ENCODE measurements at places on chromosomes 16 and 17.

DNA sequence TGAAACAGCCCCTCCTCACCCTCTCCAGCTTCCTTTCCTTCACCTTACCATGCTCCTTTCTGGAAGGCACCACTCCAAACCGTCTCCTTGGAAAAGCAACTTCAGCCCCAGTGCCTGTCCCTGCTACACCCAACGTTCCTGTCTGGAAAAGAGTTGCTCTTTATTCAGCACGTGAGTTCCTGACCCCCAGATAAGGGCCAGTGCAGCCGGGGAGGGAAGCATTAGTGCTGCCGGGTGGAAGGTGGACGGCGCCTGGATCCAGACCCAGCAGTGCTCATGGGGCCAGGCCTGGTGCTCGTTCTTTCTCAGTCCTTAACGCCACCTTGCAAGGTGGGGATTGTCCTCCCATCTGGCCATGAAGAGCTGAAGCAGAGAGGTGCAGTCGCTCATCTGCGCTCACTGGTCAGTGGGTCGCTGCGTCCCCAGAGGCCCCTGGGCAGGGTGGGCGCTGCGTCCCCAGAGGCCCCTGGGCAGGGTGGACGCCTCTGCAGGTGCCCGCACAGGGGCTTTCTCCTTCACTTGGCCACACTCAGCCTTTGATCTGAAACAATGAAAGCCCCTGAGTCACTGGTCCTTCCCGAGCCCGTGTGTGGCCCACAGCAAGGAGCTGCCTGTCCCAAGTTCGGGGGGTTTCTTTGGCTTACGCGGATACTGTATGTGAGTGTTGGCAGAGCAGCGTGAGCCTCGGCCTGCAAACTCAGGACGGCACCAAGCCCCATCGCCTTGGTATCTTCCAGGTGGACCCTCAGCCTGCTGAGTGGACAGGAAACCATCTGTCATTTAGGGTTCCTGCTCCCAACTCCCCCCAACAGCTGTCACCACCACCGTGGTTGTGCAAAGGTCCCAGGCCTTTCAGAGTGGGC, 117.1 kb downstream of the SEC14L1 start:
- DNase-seq = no peak

DNA sequence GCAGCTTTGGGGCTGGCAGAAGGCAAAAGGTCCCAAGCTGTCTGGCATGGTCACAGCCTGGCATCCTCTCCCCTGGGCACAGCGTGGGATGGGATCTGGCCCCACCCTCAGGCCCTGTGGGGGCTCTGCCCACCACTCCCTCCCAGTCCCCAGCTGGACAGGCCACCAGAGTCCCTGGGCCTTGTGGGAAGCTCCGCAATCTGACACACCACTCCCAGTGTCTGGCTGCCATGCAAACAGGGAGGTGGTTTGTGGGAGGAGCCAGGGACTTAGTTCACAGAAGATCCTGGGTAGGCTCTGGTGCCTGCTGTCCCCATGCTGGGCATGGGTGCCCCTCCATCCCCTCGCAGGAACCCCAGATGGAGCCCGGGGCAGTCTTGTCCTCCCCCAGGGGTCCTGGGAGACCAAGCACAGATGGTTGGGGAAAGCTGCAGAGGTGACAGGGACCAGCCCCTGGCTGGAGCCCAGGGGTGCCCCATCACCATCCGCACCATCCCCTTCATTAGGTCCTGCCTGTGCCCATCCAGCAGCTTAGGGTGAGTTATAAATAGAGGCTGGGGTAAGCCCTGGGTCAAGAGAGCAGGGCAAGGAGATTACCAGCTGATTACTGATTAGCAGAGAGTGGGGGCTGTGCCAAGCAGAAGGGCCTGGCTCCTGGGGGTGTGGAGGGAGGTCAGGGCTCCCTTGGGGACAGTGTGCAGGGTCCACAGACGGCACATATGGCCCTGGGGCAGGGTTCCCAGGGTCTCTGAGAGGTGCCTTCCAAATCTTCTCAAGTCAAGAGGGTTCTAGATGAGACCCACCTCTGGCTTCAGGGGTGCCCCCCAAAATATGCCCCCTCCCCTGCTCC, 6.2 kb downstream of the FSCN2 start:
- no peak for DNase-seq

GRCh38 chr17:7262935-7263800, 890 bp upstream of the CLDN7 start:
- DNase-seq = no peak

DNA sequence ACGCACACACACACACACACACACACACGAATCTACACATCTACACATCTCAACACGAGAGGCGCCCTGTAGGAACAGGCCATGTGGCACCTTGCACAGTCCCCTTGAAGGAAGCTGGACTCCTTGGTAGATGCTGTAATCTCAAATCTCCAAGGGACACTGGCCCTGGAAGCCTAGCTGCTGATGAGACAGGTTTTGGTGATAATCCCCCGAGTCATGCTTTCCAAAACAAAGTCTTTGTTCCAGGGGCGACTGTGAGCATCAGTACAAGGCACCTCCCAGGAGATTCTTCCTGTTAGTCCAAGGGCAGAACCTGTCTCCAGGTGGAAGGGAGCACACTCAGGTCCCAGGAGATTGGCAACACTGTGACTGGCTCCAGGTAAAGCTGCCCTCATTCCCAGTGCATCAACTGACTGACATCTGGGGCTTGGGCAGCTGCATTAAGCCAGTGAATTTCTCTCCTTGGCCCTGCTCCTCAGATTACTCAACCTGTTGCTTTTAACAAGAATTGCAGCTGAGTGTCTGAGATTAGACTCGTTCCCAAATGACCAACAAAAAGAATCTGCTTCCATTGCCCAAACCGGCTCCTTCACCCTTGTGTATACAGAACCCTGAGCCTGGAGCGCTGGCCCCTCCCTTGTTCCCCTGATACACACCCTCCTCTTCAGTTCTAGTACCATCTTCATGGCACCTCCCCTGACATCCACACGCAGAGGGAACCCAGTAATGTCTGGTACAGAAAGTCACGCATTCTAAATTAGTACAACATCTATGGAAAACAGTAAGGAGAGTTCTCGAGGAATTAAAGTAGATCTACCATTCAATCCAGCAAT, 13.9 kb upstream of the TNRC6C start:
- no peak for DNase-seq

DNA sequence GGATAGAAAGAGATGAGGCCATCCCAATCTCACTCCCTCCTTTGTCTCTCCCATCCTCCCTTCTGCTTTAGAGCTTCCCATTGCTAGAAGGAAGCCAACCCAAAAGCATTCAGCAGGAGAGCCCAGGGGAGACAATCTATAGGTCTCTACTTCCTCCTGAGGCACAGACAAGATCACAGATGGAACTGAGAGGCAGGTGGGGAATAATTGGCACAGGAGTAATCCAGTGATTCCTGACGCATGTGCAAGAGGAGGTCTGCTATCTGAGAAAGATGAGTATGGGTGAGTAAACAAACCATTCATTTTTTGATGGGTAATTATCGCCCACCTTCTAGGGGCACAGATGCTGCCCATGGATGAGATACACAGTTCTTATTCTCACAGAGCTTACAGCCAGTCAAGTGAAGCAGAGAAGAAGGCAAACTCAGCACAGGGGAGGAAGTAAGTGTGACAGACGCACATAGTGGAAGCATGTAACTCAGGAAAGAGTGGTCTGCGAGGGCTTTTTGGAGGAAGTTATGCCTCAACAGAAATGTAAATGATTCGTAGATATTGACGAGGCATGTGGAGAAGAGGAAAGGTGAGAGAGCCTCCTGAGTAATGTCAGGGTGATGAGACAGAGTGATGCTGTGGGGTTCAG, 88.9 kb upstream of the HLF start:
- no peak for DNase-seq

GRCh38 chr16:84930298-84931106, 80.8 kb downstream of the ZDHHC7 start:
- DNase-seq = no peak

- DNase-seq = no peak
These were observed 9.3 kb upstream of the USP7 start for GRCh38 chr16:8972843-8973586.

DNA sequence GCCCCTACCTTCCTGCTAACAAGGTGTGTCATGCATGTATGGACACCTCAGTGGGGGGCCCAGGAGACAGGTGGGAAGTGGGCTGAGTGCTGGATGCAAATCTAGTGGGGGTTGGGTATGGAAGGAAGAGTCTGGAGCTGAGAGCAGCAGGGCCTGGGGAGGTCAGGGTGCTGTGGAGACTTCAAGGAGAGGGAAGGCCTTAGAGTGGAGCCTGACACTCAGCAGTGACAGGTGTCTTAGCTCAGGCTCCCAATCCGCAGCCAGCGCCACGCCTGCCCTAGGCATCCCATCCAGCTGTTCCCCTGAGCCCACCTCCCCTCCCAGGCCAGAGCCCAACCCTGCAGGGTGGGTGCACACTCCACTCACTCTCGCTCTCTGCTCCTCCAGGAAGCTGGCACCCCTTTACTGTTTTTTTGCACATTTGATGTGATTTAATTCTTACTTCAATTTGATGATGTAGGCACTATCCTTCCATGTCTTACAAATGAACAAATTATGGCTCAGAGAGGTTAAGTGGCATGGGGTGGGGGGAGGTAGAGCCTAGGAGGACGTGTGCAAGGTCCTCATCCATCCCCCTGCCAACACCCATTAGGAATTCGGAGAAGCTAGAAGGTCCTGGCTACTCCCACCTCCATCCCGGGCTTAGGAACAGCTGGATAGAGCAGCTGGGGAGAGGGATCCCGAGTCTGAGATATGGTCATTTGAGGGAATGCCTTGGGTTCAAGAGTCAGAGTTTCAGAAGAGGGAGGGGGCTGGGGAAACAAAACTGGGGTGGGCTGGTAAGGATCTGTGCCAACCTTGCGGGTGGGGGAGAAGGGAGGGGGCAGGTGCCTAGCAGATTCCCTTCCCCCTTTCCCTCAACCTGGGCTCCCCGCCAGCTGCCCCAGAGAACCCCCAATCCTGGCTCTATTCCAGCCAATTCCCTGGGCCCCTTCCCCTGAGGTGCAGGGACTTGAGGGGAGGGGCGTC, 2.1 kb downstream of the FAM171A2 start:
- DNase-seq = no peak

GRCh38 chr17:10368561-10368960, 4.2 kb downstream of the MYH13 start:
- DNase-seq = no peak

- DNase-seq = no peak
These were observed 114.5 kb upstream of the MAF start for GRCh38 chr16:79715061-79715460.

GRCh38 chr17:75295201-75296158, 6.2 kb upstream of the SLC25A19 start:
- DNase-seq = no peak

DNA sequence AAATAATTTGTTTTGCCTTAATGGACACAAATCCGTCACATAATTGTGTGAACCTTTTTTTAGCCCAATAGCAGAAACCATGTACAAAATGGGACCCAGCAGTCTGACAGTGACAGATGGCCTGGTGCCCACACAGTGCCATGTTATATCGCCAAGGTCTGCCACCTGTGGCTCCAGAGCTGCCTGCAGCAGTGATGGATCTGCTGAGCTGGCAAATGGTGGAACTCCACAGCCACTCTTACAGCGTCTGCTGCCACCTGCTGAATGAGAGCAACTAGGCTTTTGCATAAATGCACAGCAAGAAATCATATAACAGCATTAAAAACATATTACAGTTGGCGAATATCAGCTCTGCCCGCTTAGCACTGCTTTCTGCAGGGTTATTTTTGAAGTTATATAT, 59.4 kb downstream of the NUP93 start:
- no peak for DNase-seq

- DNase-seq = no peak
These were observed 254.0 kb downstream of the SHISA9 start for GRCh38 chr16:13155377-13155776.

- no peak for DNase-seq
These were observed 40.7 kb downstream of the DNAJA2 start for GRCh38 chr16:46932802-46933201.

GRCh38 chr16:1526608-1527555, 6.6 kb upstream of the TMEM204 start:
- no peak for DNase-seq

GRCh38 chr16:66752379-66752778, 970 bp upstream of the DYNC1LI2 start:
- no peak for DNase-seq

DNA sequence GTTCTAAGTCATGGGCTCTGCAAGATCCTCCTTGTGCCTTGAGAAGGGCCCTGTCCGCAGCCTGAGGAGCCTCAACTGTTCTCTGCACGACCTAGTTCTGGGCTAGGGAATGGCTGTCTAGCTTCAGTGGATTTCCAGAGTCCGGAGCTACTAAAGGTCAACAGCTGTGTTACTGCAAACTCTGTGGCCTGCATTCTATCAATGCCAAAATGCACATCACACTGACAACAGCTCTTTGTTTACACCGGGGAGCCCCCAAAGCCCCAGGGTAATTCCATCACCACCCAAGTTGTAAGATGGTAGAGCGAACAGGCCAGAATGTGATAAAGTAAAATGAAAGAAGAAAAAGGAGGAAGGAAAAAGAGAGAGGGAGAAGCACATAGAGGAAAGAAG, 610.2 kb downstream of the MAF start:
- no peak for DNase-seq

DNA sequence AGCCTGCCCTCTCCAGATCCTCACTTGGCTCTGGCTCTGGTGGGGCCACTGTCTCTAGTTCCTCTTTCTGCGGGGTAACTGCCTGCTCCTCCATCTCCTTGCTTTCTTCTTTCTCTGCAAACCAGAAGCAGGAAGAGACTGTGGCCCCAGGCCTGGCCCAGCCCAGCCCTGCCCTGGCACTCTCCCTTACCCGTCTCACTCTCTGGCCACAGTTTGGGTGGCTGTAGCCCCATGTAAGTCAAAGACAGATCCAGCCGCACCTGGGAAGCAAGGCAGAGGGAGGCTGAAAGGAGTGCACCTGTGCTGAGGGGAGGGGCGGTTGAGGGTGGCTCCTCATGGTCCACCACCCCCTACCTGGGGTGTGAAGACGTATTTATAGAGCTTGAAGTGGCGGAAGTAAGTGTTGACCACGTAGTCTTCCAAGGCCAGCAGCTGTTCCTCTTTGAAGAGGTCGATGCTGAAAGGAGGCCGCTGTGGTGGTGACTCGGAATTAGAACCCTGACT, 2.8 kb downstream of the CFAP119 start:
- DNase-seq = no peak

GRCh38 chr17:36185416-36185815, 9.0 kb upstream of the TBC1D3B start:
- no peak for DNase-seq

- DNase-seq = no peak
These were observed 42.3 kb upstream of the PIK3R6 start for GRCh38 chr17:8909586-8910270.

- DNase-seq = no peak
These were observed 528 bp downstream of the HAGHL start for GRCh38 chr16:727291-727977.

GRCh38 chr17:2262135-2262587, 41.4 kb downstream of the SMG6 start:
- DNase-seq = no peak

- DNase-seq = no peak
These were observed 17.3 kb downstream of the LLGL2 start for GRCh38 chr17:75542728-75543336.
